ENCODE measurements at places on chromosomes 12 and 14. TPM values are rescaled to one million over a fixed set of nuclear protein-coding genes. Genes with fewer than 3 reads are reported as not detected.

Gene GPR137C
- not detected for total RNA-seq

Gene INHBE
- 1.3 TPM for total RNA-seq

GRCh38 chr12:109052097-109052413 is 321 bp upstream of the USP30 start:
- no peak for DNase-seq

DNA sequence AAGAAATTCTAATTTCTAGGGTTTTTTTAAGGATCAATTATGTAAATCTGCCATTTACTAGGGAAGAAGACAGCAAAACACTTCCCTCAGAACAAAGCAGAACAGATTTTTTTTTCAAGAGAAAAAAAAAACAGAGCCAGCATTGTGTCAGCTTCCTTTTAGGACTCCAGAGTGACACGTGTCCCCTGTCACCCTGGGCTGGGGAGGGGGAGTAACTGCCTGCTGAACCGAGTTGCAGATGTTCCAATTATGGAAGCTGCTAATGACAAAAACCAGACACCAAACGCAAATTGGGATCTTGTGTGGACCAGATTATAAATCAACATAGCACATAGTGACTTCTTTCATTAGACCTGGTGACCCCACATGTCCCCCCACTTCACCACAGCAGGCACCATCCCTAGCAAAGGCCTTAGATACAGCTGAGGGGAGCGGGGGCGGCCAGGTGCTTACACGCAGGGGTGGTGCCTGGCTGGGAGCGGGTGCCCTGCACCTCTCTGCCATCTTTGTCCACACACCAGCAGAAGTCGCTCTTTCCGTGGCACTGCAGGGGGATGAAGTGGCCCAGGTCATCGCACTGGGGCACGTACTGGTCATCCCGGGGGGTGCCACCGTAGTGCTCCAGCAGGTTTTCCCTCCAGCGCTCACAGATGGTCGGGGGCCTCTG is 25.4 kb downstream of the RTRAF start:
- DNase-seq: no peak

DNA sequence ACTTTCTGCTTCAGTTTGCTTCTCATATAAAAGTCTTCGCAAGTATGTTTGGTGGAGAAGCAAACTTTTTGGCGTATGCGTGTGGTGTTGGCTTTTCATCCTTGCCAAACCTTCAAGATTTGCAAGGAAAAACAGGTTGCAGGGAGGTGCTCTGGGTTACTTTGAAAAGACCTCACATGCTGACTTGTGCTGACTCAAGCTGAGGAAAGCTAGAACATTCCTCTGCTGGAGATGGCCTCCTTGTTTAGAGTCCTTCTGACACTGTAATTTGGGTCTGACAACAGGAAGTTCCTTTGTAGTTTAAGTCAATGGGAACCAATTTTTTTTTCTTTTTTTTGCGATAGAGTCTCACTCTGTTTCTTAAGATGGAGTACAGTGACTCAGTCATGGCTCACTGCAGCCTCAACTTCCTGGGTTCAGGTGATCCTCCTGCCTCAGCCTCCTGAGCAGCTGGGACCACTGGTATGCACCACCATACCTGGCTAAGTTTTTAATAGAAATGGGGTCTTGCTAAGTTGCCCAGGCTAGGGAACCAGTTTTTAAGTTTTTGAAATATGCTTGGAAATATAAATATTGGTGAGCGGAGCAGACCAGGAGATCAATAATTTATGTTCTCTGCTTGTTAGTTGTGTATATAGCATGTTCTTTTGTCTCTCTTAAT is 2.6 kb upstream of the ACACB start:
- DNase-seq: no peak

GRCh38 chr12:120416490-120417216 is 21.3 kb upstream of the COX6A1 start:
- DNase-seq: no peak

- DNase-seq: no peak
Measured at GRCh38 chr12:75208856-75209811, 505 bp downstream of the KCNC2 start.

DNA sequence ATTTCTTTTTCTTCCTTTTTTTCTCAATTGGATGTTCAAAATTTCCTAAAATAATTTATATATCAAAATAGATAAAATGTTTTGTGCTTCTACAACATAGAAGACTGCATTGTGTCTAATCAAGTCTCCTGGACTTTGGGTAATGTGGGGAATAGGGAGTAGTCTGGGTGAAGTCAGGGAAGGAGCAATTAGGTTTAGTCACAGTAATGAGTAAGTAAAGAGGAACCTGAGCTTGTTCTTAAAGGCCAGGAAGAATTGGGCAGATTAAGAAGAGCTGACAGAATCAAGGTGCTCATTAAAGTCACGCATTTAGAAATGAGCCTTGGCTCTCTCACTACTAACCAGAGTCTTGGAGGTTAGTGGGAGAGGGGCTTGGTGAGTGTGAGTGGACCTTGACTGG is 233.3 kb upstream of the SSTR1 start:
- no peak for DNase-seq

- DNase-seq: no peak
Measured at GRCh38 chr14:69647213-69647612, 35.8 kb downstream of the SUSD6 start.
